ENCODE measurements at places on chromosomes 5 and 9.
A peak's percentile ranks its signal among the peaks of the same experiment; 100 is the strongest.

DNA sequence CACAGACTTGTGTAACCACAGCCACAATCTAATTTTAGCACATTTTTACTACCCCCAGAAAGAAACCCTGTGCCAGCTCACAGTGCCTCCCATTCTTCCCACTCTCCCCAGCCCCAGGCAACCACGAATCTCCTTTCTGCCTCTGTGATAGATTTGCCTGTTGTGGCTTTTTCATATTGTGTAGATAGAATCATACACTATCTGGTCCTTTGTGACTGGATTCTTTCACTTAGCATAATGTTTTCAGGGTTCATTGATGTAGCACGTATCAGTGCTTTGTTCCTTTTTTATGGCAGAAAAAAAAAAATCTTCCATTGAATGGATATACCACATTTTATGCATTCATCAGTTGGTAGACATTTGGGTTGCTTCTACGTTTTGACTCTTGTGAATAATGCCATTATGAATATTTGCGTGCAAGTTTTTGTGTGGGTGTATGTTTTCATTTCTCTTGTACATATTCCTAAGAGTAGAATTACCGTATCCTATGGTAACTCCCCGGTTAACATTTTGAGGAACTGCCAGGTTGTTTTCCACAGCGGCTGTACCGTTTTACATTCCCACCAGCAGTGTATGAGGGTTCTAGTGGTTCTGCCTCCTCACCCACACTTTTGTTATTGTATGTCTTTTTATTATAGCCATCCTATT lies 64.5 kb downstream of the RCL1 start:
- DNase-seq = no peak

DNA sequence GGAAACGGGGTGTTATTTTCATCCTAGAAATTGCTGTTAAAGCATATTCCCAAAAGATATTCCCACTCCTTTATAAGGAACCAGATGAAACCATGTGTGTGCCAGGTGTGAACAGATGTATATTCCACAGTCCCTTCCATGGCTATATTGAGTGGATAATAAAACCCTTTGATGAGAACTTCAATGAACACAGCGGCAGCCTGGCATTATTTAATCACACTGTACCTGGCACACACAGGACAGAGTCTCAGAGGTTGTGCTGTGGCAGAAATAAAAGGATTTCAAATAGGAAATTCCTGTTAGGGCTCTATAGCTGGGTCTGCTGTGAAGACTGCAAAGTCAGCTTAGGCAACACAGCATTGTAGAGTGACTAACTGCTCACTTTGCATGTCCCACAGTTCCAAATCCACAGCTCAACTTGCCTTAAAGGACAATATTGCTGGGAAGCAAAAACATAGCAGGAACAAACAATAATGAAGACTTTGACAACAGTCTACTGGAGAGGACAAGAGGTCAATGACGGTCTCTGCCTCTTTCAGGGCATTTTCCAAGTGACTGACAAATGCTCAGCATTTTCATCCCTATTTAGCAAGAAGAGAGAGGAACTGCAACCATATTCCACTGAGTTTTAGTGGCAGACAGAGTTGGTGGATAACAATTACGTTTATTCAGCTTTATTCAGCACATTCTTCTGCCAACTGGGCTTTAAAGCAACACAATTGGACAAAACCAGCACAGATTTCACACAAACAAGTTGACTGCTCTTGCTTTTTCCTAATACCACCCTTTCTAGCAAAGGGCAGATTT lies 255.7 kb upstream of the RGMB start:
- DNase-seq = no peak

DNA sequence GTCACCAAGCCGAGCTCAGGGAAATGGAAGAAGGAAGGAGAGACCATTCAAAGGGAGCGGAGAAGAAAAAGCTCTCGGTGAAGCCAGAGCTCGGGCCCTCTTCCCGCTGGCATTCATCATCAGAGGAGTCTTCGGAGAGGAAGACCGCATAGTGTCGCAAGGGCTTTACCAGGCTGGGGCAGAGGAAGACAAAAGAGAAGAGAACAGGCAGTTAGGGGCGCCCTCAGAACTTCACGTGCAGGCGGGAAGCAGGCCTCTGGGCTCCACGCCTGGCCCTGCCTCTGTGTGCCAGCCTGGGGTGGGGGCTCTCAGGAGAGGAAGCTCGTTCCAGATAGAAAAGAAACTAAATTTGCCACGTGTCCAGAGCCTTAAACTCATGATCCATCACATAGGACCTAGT lies 31.7 kb downstream of the CRB2 start:
- no peak for DNase-seq

DNA sequence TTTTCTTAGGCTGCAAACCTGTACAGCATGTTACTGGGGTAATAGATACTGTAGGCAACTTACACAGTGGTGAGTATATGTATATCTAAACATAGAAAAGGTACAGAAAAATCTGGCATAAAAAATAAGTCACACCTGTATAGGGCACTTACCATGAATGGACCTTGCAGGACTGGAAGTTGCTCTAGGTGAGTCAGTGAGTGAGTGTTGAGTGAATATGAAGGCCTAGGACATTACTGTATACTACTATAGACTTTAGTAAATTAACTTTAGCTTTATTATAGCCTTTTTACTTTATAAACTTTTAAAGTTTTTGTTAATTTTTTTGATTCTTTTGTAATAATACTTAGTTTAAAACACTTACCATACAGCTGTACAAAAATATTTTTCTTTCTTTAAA lies 51.3 kb downstream of the DENND4C start:
- DNase-seq = no peak

DNA sequence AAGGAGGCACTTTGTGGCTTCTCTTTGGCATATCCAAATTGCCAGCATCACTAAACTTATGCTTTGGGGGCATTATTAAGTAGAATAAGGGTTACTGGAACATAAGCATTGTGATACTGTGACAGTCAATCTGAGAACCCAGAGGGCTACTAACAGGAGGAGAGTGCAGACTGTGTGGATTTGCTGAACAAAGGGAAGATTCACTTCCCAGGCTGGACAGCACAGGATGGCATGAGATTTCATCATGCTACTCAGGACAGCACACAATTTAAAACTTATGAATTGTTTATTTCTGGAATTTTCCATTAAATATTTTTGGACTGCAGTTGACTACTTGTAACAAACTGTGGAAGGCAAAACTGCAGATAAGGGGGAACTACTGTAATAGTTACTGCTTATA lies 212.5 kb downstream of the TMC1 start:
- DNase-seq = no peak

DNA sequence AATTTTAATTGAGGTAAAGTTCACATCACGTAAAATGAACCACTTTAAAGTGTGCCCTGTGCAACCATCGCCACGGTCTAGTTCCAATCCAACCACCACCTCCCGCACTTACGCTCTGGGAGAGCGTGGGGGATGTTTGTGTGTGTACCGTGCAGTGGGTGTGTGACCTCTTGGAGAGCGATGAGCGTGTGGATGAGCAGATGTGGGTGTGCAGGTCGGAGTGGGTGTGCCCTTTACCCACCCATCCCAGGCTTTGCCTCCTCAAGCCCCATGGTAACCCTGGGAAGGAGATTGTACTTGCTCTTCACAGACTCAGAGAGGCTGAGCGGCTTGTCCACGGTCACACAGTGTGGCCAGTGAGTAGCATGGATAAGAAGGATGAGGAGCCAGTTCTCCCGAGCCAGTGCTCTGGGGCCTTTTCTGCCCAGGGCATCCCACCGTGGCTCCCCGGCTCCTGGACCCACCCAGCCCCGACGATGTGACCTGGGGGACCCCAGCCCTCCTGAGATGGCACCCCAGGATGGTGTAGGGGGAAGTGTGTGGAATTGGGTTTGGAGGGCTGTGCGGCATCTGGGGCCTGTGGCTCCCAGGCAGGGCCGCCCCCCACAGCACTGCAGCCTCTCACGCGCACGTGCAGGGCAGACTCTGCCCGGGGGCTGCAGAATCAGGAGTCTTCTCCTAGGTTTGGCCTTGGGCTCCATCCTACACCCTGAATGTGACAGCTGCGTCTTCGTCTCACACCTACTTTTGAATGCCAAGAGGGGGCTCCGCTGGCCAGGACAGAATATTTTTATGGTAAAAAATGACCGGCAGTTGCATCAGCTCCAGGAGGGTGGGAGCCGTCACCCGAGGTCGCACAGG lies 13.6 kb downstream of the LHX3 start:
- no peak for DNase-seq

GRCh38 chr5:53032188-53032587 lies 43.0 kb downstream of the ITGA2 start:
- no peak for DNase-seq

GRCh38 chr5:137715456-137715855 lies 20.4 kb downstream of the KLHL3 start:
- no peak for DNase-seq

- no peak for DNase-seq
These were observed 18.5 kb downstream of the FBXW2 start for GRCh38 chr9:120774719-120775118.

- no peak for DNase-seq
These were observed 325.8 kb downstream of the TENT4A start for GRCh38 chr5:7039074-7039473.

GRCh38 chr9:14652729-14653377 lies 40.4 kb downstream of the ZDHHC21 start:
- DNase-seq = no peak

- peak; percentile 71 for DNase-seq
These were observed 138.9 kb upstream of the CDKN2B start for GRCh38 chr9:22147813-22148527.

GRCh38 chr5:179331591-179332375 lies 13.5 kb downstream of the ADAMTS2 start:
- DNase-seq = no peak

- no peak for DNase-seq
These were observed 2.8 kb downstream of the HSDL2 start for GRCh38 chr9:112382501-112383364.

GRCh38 chr5:112419164-112419985 lies at the start of gene EPB41L4A:
TSS of gene EPB41L4A (minus strand) at chr5:112419277. CDS start at chr5:112419039, 238 bp downstream.
- no peak for DNase-seq

DNA sequence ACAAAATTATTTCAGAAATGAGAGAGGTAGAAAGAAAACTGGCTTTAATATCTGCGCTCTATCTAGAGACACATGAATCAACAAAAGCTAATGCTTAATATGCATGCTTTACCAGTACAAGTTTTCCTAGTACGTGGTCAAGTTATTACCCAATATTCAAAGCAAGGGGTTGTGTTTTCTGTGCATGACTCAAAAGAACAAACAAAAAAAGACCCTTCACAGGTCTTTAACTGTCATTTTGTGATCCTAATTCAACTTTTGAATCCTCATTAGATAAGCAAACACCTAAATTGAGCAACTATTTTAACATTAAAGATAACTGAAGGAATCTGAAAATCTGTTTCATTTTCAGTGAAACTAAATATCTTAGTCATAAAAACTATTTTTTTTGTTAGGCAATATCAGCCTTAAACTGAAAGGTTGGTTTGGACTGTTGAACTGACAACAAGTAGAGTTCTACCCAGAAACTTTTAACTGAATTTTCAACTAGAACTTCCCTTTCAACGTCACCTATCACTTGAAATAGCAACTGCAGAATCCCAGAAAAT lies 12.5 kb downstream of the ST8SIA4 start:
- no peak for DNase-seq

DNA sequence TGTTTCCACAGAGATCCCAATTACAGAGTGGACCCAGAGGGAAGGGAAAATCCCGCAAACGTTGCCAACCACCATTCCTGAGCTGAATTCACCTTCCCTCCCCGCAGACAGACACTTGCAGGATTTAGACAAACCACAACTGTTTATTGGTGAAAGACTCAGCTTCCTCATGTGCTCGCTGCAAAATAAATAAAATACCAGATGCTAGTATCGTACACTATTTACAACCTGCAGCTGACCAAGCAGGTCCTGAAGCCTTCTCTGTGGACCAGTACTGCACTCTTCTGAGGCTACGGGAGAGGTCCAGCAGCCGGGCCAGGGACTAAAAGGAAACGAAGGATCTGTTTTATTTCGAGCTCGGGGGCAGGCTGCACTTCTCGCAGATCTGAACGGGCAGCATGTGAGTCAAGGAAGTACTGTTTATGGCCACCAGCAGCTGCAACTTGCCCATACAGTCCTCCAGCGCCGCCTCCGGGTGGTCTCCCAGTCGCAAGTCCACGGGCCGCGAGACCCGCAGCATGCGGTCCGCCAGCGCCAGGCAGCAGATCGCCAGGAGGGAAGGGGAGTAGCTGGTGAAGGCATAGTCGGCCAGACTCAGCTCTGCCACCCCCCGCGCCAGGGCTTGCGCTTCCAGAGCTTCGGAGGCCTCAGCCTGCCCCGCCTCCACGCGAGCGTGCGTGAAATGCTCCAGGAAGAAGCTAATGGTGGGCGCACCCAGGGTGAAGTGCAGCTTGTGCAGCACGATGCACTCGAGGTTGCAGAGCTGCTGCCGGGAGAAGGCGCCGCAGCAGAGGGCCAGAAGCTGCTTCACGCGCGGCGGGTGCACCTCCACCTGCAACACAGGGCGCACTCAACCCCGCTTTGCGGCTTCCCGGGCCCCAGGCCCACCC lies 2.1 kb downstream of the CCNO start:
- no peak for DNase-seq

DNA sequence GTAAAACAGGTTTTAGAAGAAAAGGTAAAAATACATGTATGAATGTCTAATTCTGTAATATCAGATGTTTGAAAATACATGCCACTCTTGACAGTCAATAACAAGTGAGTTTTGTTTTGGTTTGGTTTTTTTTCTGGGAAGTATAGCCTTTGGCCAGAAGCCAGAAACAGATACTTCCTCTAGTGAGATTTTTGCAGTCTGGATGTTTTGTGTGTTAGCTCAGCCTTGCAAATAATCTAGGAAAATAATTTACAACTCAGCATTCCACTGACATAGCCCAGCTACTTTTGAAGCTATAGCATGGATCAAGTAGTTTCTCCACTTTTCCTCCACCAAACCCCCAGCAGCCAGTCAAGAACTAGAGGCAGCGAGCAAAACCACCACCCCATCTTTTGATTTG lies 56.7 kb downstream of the SLC1A1 start:
- DNase-seq = no peak

- no peak for DNase-seq
These were observed 3.4 kb downstream of the FREM1 start for GRCh38 chr9:14906644-14907359.

DNA sequence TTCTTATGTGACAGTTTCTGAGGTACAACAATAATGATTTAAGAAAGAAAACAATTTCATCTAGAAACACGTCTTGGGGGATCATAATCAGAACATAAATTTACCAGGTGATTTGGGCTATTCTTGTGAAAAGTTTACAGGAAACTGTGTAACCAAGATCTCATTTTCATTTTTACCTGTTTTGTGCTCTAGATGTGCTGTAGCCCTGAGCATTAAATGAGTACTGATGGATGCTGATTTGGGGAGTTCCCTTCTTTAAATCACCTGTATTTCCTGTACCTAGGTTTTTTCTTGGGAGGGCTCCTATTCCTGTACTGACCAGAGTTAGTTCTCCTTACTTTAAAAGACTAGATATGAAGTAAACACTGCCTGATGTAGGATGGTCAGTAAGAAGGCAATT lies 12.7 kb downstream of the MATR3 start:
- no peak for DNase-seq

DNA sequence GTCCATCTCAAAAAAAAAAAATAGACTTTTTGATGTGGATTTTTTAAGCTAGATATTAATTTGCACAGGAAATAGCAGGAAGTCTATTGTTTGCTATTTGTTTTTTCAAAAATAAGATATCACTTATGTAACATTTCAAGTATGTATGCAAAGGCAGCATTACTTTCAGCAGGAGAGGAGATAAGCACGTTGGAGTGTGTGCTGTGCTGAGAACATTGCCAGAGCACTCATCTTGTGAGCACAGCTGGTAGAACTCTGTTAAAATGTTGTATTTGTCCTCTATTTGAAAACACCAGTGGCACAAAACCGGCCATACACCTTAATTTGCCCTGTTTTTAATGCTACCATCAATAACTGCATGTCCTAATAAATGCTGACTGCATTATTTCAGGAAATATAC lies 1061.9 kb upstream of the CDH18 start:
- DNase-seq = no peak
